Muscle of back (tissue), 13 donors: ENCODE measurements at places on chromosomes 5 and 9.

DNA sequence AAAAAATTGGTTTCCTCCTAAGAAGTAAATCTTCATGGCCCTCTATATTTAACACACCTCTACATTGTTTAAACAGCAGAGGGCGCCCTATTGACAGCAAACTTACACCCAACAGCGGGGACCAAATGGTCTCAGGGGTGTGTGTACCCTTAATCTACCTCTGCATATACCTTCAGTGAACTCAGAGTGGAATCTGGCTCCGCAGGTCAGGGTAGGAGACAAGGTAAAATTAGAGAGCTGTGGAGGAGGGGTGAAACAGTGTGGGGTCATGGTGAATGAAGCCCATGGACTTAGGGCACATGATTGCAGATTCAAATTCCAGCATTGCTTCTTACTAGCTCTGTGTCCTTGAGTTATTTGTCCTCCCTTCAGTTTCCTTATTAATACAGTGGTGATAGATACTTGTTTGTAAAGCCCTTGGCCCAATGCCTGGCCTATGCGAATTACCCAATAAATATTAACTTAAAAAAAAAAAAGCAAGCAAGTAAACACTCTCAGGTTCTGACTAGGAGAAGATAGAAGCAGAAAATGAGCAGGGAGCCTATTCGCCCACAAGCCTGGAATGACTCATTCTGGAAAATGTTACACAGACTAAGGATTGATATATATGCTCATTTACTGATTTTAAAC lies 122.9 kb downstream of the CAVIN4 start:
- no peak for DNase-seq

GRCh38 chr9:82488313-82489200 lies 500.0 kb downstream of the SPATA31D1 start:
- DNase-seq = peak; percentile 92

DNA sequence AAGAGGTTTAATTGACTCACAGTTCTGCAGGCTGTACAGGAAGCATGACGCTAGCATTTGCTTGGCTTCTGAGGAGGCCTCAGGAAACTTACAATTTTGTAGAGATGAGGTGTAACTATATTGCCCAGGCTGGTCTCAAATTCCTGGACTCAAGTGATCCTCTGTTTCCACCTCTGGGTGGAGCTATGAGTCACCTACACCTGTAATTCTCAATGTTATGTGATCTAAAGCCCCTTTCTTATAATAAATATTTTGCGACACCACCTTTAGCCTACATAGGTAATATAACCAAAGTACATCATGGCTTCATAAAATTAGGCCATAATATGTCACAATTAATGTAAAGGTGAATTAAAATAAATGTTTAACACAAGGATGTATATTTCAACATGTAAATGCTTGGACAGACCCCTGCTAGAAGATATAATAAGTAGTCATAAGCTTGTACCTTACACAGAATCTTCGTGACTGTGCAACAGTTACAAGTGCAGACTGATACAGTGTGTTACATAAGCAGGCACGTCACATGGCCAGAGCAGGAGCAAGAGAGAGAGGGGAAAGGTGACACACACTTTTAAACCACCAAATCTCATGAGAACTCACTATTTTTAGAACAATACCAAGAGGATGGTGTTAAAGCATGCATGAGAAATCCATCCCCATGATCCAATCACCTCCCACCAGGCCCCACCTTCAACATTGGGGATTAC lies 29.8 kb upstream of the SPINK4 start:
- DNase-seq = no peak

DNA sequence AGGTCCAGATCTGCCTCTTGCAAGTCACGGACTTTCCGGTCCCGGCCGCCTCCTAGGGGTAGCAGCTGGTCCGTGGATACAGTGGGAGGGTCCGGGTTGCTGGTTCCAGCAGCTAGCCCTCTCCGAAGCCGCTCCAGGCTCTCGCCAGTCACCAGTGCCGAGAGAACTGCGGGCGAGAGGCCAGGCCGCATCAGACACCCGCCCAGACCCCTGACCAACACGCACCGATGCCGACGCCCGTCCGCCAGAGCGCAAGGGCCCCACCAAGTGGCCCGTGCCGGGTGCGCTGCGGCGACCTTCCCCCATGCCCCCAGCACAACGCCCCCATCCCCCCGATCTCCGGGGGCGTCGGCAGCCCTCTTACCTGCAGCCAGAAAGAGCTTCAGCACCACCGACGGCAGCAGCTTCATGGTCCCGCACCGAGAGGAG lies 470 bp downstream of the HBEGF start:
- DNase-seq = peak; percentile 63

DNA sequence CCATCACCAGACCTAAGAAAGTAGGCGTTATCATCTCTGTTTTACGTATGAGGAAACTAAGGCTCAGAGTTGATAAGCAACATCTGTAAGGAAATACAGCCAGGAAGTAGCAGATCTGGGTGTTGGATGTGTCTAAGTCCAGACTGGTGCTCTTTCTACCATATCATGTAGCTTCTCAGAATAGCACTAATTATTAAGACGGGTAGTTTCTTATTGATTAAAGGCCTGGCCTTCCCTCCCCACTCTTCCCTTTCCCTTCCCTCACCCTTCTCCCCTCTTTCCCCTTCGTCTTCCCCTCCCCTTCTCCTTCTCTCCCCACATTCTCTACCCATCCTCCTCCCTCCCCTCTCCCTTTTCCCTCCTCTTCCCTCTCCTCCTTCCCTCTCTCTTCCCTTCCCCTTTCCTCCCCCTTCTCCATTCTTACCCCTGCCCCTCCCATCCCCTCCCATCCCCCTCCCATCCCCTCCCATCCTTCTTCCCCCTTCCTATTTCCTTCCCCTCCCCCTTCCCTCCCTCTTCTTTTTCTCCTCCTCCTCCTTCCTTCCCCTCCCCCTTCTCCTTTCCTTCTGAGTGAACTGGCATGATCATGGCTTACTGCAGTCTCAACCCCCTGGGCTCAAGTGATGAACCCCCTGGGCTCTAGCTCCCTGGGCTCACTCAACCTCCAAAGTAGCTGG lies 79.4 kb downstream of the SNX24 start:
- no peak for DNase-seq

DNA sequence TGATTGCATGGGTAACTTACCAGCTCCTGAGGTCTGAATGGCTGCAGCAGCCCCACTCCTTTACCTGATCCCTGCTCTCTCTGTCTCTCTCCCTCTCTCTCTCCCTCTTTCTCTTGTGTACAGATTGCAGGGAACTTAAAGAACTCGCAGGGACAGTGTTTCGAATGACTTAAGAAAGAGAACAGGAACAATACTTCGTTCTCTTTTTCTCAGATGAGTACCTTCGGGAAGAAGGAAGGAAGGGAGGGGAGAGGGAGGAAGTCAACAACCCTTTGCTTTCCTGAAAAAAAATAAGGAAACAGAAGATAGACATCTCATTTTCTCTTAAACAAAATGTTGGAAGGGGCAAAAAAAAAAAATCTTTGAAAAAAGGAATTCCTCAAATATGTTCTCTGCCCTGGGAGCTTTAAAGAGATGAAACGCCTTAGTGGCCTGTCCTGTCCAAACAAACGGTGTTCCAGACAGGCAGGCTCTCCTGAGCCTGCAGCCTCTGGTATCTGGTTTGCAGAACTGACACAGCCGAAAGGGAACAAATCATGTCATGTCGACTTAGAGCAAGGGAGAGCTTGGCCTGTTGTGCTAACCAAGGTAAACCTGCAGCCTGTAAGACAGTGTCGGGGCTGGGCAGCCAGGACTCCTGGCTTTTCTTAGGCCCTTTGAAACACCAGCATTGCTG lies at the start of gene ZNF366:
Gene ZNF366 (minus strand): TSS at position 180 of the 676 bp plus-strand sequence. CDS start 45,914 bp downstream, outside the sequence.
- no peak for DNase-seq

GRCh38 chr5:82721087-82721410 lies 356.1 kb downstream of the TMEM167A start:
- no peak for DNase-seq

GRCh38 chr9:89714321-89714720 lies 109.5 kb downstream of the GADD45G start:
- no peak for DNase-seq

DNA sequence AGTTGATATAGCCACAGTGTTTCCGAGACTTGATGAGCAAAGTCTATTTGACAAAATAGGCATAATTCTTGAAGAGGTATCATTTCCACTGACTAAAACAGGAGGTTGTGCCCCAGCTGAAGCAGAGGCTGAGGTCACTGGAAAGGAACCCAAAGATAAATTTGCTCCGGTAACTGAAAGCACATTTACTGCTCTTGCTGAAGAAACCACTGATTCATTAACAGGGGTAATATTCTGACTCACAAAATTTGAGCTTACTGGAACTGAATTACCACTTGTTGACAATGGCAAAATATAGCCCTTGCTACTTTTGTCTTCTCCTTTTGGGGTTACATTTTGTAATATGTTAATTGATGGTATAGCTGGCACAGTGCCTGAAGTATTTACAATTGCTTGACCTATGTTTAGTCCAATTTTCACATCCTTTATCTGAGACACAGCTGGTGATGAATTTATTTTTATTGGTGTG lies 30.2 kb downstream of the MLANA start:
- no peak for DNase-seq

- no peak for DNase-seq
Observed at GRCh38 chr5:157900644-157901043, 41.7 kb upstream of the CLINT1 start.

DNA sequence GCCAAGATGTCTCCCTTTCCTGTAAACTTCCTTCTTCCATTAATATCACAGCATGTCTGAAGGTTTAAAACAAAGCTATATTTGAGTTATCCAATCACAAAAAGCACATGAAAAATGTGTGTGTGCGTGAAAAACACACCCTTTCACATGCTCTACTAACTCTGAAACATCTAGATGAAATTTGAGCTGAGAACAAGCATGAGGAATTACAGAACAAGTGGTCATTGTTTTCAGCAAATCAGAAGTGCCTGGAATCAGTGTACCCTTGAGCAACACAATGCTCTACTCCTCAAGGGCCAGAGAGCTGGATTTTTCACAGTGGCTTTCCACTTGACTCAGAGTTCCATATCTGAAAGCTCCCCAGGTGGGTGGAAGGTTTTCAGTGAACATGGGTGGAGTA lies 255.9 kb downstream of the PSAT1 start:
- no peak for DNase-seq

DNA sequence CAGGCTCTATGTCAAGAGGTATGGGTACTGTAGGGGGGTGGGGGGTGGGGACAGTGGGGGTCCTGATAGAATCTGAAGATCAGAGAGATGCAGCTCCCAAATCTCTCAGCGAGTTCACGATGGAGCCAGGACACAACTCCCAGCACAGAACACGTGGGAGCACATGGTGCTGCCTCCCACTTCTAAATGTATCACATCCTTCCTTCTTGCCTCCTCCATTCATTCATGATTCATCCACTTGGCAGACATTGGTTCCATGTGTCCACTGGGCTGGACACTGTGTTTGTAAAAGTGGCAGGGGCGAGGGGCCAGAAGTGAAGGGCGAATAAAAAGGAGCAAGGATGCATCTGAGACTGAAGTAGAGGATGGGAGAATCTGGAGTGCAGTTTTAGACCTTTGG lies 33.9 kb downstream of the SH3TC2 start:
- DNase-seq = no peak

- no peak for DNase-seq
Observed at GRCh38 chr5:138692370-138692769, 60.9 kb upstream of the CTNNA1 start.

GRCh38 chr9:24545285-24545684 lies 412 bp downstream of the IZUMO3 start:
- no peak for DNase-seq

GRCh38 chr9:108331596-108331995 lies 524.2 kb downstream of the ACTL7B start:
- no peak for DNase-seq

DNA sequence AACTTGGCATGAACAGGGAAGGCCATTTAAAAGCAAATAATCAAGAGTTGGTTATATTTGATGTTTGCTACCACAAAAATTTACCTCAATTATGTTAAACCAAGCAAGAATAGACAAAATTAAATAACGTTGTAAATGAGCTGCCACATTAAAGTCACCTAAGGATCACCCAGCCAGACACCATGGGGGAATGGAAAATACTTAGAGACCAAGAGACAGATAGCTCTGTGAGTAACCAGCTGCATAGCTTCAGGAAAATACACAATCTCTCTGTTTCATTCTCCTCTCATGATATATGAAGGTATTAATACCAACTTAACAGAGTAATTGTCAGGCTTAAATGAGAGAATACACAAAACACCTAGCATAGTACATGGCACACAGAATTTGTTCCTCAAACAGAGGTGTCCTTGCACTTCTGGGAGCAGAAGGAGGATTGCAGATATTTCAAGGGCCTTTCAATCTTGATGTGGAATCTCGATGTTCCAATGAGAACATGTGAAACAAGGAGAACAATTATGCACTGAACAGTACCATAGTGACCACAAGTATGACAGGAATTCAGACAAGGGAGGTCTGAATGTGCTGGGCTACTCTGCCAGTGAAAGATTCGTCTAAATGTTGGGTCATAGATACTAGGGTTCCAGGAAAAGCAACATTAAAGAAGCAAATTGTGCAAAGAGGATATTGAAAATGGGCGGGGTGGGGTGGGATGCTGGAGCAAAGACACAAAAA lies 18.6 kb downstream of the JAKMIP2 start:
- DNase-seq = no peak

DNA sequence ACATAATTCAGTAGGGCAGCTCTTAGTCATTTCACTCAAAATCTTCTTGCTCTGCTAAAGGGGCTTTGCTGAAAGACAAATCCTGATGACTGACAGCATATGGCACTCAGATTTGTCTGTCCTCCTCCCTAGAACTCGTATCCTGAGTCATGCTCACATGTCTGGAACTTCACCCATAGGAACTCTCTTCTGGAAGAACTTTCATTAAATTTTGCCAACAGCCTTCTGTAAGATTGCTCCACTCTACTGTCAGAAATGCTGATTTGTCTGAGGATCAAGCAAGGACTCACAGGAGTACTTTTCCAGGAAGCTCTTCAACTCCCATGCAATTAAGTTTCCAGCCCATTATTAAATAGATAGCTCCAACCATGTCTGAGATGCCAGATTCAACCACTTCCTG lies 59.8 kb upstream of the SNX2 start:
- DNase-seq = no peak

GRCh38 chr5:78467140-78467539 lies 106.7 kb downstream of the SCAMP1 start:
- DNase-seq = no peak

- no peak for DNase-seq
Observed at GRCh38 chr9:365436-365835, 150.8 kb downstream of the DOCK8 start.

GRCh38 chr9:89879701-89880100 lies 274.9 kb downstream of the GADD45G start:
- peak; percentile 62 for DNase-seq

DNA sequence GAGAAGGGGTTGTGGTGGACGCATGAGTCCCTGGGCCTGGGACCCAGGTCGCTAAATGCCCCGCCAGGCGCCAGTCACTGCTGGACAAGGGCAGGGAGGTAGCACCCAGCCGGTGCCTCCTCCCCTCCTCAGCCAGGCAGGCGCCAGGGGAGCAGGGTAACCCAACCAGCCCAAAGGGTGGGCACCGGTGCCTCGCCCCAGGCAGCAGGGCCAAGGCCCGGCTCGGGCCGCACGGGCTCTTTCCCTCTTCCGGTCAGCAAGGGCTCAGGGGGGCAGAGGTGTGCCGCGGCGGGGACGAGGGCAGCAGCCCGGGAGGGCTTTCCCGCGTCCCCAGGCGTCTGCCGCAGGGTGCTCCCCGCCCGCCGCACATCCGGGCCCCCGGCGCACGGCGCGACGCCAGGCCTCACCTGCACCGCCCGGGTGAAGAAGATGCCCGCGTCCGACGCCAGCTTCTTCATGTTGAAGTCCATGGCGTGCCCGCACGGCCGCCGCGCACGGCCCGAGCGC lies 393 bp downstream of the SH3GLB2 start:
- DNase-seq = no peak
